ENCODE measurements at places on chromosomes 2 and 18.

- DNase-seq = no peak
Measured at GRCh38 chr2:28163627-28164279, 228.9 kb upstream of the FOSL2 start.

DNA sequence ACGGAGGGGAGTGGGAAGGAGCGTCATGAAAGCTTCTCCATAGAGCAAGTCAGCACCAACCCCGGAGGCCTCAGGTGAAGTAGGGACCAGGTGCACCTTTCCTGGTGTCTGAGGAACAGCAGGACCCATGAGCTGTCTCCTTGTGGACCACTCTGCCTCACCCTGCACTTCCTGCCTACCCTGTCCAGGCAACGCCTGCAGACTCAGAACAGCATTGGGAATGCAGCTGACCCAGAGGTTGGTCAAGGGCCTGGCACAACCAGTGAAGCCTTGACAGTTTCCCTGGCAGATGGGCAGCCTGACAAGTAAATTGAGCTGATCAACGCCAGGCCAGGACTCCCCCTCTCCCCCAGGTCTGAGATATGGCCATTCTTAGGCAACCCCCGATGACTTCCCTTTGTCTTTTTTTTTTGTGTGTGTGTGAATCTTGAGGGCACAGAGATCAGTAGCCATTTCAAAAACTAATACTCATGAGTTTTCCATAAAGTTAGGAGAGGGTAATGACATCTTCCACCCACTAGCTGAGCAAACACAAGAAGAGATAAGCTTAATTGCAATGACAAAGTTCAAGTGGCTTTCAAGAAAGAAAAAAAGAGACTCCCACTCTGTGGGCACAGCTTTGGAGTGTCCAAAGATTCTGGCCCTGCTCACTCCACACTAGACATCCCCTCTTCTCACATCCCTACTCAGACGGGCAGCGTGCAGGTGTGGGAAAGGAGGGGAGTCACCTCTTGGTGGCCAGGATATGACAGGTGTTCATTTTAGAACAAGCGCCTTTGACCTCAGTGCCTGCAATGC is 3.5 kb upstream of the FABP1 start:
- no peak for DNase-seq

DNA sequence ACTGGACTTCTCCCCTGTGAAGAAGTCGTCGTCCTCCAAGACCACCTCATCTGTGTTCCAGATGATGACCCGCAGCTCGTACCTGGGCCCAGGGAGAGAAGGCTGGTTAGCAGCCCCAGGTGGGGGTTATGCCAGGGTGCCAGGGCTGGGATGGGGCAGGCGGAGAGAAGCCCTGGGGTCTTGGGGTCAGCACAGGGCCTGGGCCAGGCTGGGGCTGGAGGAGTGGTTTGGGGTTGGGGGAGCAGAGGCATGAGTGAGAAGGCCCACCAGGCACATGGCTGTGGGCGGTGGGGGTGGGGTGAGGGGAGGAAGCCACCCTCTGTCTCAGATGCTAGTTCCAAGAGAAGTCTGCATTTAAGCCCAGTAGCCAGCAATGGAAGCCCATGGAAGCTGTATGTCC is 15.8 kb downstream of the OTOF start:
- no peak for DNase-seq

DNA sequence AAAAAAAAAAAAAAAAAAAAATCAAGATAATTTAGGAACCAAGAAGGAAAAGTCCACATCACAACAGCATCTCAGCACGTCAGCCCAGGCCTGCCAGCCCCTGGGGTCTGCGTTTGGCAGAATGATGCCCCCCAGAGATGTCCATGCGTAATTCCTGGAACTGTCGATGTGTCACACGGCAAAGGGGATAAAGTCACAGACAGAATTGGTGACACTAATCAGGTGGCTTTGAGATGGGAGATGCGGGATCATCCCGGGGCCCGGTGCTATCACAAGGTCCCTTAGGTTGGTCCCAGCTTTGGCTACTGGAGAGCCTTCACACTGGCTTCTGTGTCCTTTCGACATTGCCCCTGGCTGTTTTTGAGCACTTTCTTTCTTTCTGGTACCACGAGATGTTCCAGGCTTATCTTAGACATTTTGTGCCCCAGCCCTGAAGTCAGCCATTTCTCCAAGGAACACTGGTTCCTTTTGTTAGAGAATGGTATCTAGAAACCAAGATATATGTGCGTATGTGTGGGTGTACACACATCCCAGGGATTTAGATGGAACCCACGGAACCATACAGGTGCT is 20.7 kb downstream of the RAMP1 start:
- no peak for DNase-seq

- no peak for DNase-seq
Measured at GRCh38 chr2:54444503-54444902, 11.6 kb upstream of the SPTBN1 start.

DNA sequence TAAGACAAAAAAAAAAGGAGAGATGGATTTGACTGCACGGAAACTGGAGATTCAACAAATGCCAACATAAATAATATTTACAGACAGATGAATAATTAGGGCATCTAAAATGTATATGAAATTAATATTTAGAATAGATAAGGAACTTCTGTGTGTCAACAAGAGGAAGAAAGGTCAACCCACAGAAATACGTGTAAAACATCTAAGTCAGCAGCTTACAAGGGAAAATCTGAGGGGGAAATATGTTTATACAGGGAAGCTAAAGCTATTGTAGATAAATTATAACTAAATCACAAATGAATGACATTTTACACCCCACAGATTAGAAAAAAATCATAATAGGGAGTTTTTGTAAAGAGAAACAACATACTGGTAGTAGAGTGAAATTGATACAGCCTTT is 159.9 kb downstream of the PIEZO2 start:
- no peak for DNase-seq

- DNase-seq = no peak
Measured at GRCh38 chr18:22536558-22536957, 118.8 kb upstream of the CTAGE1 start.

DNA sequence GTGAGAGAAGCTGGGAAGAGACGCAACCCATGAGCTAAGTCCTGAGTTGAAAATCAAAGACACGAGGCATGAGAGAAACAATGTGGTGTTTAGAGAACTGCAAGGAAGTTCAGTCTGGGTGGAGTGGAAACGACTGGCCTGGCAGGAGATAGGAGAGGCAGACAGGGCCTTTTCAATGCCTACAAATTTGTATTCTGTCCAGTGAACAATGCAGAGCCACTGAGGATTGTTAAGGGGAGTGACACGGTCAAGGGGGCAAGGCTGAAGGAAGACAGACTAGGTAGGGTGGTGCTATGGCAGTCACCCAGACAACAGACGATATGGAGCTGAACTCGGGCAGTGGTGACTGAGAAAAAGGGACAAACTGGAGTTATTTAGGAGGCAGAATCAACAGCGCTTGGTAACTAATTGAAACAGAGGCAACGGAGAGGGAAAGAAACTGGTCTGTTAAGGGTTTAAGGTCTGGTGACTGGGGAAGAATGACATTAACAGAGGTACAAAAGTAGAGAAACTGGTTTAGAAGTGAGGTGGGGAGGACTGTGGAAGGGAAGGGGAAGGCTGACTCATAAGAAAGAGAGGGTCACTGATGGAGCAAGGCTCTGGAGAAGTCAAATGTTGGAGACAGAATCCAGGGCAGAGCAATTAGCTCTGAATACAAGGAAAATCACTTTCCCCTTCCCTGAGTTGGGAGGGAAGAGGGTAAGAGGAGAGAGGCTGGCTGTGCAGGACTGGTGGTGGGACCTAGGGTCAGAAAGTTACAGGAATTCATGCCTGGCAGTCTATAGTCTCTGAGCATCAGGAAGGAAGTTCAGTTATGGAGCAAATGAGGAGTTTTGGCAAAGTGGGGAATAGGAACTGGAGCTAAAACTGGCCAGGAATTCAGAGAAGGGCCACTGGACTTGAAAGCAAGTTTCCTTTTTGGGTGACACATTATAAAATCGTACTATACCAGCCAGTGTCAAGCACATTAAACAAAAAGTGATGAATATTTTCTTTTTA is 63.4 kb upstream of the CHRNA1 start:
- no peak for DNase-seq

DNA sequence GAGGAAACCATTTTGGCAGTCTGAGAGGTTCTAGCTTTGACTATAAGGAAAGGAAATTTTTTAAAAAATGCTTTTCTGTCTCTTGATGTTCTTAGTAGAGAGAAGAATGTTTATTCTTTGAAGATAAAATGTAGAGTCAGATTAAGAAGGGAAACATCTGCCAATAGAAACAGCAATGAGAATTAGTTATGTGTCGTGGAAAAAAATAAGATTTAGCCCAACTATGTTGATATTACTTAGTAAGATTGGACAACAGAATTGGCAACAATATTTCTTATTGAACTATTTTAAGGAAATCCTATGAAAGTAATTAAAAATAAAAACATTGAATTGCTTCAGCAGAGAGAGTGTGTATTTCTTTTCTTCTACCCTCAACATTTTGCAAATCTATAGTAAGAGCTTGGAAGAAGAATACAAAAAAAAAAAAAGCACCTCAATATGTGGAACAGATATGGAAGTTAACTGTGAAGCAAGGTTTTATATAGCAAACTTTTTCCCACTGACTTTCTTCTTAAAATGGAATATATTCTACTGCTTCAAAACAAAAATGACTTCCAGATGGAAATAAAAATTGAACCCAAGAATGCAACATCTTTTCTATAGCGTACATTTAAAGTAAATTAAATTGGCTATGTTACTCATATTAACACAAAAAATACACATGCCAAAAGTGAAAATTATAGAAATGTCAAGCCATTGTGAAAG is 177.9 kb downstream of the FAM124B start:
- DNase-seq = no peak

DNA sequence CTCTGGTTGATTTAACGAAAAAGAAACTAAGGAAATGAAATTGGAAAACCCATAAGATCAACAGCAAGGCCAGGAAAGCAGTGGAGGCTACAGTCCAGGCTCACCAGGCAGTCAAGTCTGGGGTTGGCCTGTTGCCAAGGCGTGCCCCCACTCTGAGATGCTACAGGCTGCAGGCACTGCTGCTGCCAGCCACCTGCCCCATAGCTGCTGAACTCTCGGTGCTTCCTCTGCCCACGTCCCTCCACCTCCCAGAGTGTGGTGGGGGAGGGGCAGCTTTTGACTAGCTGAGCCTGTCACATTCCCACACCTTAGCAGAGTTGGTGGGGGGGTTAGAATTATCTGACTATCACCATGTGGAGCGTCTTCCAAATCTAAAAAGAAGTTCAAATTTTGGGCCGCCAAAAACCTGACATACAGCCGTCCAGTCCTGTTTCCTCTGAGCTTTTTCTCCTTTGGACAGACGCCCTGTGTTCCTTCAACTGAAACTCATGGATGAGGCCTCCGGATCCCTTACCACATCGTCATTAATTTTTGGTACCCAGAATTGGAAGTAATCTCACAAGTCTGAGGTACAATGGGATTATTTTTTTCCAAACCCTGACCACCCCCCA is 3.9 kb upstream of the SH3RF3 start:
- DNase-seq = no peak

- no peak for DNase-seq
Measured at GRCh38 chr2:42663828-42664227, 95.4 kb downstream of the MTA3 start.

GRCh38 chr18:57081899-57082298 is 65.0 kb upstream of the BOD1L2 start:
- no peak for DNase-seq

DNA sequence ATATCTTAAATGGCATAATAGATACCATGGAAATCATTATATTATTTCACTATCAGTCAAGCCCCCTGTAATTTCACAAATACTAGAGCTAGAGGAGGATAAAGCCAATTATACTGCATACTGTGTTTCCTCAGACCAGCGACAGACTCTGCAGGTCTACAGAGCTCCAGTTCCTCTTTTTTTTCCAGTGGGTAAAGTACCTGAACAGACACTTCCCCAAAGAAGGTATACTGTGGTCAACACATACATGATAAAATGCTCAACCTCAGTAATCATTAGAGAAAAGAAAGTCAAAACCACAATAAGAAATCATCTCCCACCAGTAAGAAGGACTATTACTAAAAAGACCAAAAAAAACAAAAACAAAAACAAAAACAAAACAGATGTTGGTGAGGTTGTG is 44.6 kb downstream of the SCN7A start:
- DNase-seq = no peak

DNA sequence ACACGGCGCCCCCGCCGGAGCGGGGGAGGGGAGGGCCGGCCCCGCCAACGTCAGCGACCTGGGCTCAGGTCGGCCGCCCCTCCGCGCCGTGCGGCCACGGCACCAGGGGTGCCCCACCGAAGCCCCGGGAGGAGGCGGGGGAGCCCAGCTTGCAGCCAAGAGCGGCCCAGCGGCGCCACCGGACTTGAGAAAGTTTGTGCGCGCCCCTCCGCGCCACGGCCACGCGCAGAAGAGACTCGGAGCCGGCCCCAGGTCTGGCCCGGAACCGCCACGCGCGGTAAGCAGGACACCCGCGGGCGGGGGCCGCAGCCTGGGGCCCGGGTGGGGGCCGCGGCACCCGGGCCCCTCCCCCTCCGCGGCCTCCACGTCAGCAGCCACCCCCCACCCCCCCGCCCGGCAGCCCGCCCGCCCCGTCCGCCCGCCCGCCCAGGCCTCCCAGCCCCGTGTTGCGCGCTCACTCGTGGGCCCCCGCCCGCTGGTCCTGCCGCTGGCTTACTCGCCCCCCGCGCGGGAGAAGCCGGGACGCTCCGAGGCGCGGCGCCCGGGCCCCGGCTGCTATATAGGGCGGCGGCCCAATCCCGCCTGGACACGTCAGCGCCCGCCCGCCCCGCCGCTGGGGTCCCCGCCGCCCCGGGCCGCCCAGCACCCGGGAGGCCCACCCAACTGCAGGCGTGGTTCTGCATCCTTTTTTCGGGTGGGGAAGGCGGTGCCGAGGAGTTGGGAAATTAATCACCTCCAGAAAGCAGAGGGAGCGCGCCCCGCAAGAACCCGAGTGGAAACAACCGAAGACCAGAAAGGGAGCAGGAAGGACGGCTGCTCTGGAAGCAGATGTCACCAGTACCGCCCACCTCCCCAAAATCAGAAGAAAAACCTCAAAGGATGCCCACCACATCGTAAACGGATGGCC is 42.9 kb downstream of the HDLBP start:
- peak; percentile 36 for DNase-seq

GRCh38 chr2:113136828-113137775 is 9.7 kb downstream of the IL1RN start:
- peak; percentile 48 for DNase-seq

- no peak for DNase-seq
Measured at GRCh38 chr2:33343387-33343895, 133.0 kb upstream of the RASGRP3 start.

DNA sequence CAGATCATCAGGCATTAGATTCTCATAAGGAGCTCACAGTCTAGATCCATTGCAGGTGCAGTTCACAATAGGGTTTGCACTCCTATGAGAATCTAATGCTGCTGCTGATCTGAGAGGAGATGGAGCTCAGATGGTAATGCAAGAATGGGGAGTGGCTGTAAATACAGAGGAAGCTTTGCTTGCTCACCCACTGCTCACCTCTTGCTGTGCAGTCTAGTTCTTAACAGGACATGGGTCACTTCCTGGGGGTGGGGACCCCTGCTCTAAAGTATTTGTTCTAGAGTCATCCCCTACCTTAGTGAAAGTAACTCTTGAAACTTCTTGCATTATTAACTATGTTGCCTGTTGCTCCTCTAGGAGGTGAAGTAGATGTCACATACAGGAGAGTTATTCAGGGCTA is 171.3 kb upstream of the PARD3B start:
- no peak for DNase-seq

All from activated gamma-delta T cell treated with Interleukin-2 at 50 U/mL for 16 hours (primary cell).